Naive thymus-derived CD8-positive, alpha-beta T cell (primary cell): ENCODE measurements at places on chromosomes 11 and 22. TPM values are rescaled to one million over a fixed set of nuclear protein-coding genes. Genes with fewer than 3 reads are reported as not detected.
A peak's percentile ranks its signal among the peaks of the same experiment; 100 is the strongest.

DNA sequence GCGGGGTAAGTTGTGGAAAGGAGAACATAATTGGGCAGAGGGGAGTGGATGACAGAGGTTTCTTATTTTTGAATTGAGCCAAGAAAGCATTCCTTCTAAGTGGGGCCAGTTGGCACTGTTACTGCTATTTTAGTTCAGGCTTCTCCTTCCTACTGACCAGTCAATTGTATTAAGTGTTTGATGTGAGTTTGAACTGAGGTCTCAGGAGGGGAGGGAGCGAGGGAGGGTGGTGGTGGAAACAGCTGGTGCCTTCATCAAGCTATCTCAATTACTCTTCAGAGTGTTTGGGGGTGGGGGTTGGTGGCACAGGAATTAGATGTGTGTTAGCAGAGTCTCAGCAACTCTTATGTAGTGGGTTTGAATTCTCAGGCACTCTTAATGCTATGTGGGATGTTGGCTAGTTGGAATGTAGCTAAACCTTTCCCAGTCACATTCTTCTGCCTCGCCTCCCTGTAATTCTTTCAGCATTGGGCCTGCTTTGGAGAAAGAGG lies 14.5 kb downstream of the CTNND1 start:
- H3K27ac ChIP-seq, result no peak overlapping the region
- H3K4me3 ChIP-seq, result no peak overlapping the region
- H3K36me3 ChIP-seq, result no peaks in the 10 kb centered on the region

DNA sequence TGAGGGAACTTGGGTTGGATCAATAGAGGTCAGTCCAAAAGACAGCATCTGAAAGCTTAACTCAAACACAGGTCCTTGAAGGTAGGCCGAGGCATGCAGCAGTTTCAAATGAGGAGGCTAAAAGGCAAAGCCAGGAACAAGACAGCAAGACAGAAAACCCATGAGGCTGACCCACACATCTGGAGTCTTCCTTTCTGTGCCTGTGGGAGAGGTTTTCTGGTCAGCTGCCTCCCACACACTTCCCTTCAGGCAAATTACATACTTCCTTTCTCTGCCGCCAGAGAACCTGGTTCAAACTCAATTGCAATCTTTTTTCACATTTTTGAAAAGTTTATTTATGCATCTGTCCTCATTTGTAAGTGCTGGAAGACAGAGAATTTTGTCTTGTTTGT lies 29.8 kb upstream of the CRTAM start:
- H3K27ac ChIP-seq, result peak overlapping the region; percentile 65
- no peak for DNase-seq
- H3K36me3 ChIP-seq, result peaks cover 54% of the 10 kb centered on the region
- H3K4me1 ChIP-seq, result peaks cover 68% of the 10 kb centered on the region

DNA sequence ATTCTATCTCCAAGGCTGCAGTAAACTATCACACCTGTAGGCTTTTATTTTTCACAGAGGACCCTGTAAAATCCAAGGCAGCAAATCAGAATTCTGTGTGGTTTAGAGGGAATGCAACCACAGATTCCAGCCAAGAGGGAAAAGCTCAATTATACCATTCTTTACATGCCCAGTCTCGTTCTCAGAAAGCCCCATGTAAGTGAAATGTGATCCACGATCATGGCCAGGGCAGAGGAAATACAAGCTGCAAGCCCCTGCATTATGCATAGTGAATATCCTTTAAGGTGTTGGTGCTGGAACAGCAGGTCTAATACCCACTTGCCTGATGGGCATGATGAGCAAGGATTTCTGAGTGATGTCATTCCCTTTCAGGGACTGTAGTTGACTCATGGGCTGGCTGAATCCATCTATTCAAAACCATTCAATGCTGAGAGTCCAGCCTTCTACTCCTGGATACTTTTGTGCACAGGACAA lies 198.7 kb upstream of the MTMR2 start:
- H3K4me1 ChIP-seq, result peaks cover 54% of the 10 kb centered on the region
- H3K4me3 ChIP-seq, result no peak overlapping the region
- peak overlapping the region; percentile 74 for H3K27ac ChIP-seq
- no peaks in the 10 kb centered on the region for H3K27me3 ChIP-seq
- no peak for DNase-seq
- peaks cover 28% of the 10 kb centered on the region for H3K36me3 ChIP-seq

GRCh38 chr22:49825944-49826602 lies 1.6 kb downstream of the BRD1 start:
- H3K4me3 ChIP-seq, result peak overlapping the region; percentile 93
- peak overlapping the region; percentile 96 for H3K27ac ChIP-seq
- peaks cover 56% of the 10 kb centered on the region for H3K4me1 ChIP-seq
- no peaks in the 10 kb centered on the region for H3K27me3 ChIP-seq
- DNase-seq, result peak; percentile 74
- peaks cover 8% of the 10 kb centered on the region for H3K36me3 ChIP-seq

GRCh38 chr11:69356703-69357457 lies 62.9 kb downstream of the MYEOV start:
- H3K27me3 ChIP-seq, result peaks cover 3% of the 10 kb centered on the region
- H3K36me3 ChIP-seq, result no peaks in the 10 kb centered on the region
- no peak overlapping the region for H3K4me3 ChIP-seq
- no peak for DNase-seq
- H3K4me1 ChIP-seq, result peaks cover 3% of the 10 kb centered on the region

GRCh38 chr11:14905104-14906033 lies 13.3 kb upstream of the CYP2R1 start:
- H3K4me3 ChIP-seq, result peak overlapping the region; percentile 95
- H3K4me1 ChIP-seq, result peaks cover 42% of the 10 kb centered on the region
- H3K27me3 ChIP-seq, result no peaks in the 10 kb centered on the region

- H3K4me3 ChIP-seq, result no peak overlapping the region
- H3K27ac ChIP-seq, result no peak overlapping the region
- peaks cover 7% of the 10 kb centered on the region for H3K4me1 ChIP-seq
- no peaks in the 10 kb centered on the region for H3K27me3 ChIP-seq
- peaks cover 20% of the 10 kb centered on the region for H3K36me3 ChIP-seq
- no peak for DNase-seq
Observed at GRCh38 chr11:87173185-87174039, 135.7 kb downstream of the TMEM135 start.

CBX7 gene
- total RNA-seq, result 133 TPM

PLEKHB1 gene
- 79.1 TPM for total RNA-seq

DSCAML1 gene
- 1.3 TPM for total RNA-seq

FAR1 gene
- 38.1 TPM for total RNA-seq

VSIG2 gene
- total RNA-seq, result 1.8 TPM
